Renal cortical epithelial cell (primary cell): ENCODE measurements at places on chromosomes 1 and 21.

- DNase-seq = no peak
Measured at GRCh38 chr1:46204406-46204742, 1.2 kb downstream of the LURAP1 start.

GRCh38 chr1:226287587-226287986, 21.4 kb downstream of the LIN9 start:
- DNase-seq = no peak

GRCh38 chr1:109716570-109717090, 4.6 kb downstream of the GSTM5 start:
- no peak for DNase-seq

- DNase-seq = no peak
Measured at GRCh38 chr21:34914239-34914638, 134.9 kb downstream of the RUNX1 start.
